ENCODE measurements at places on chromosomes 16 and 17.

DNA sequence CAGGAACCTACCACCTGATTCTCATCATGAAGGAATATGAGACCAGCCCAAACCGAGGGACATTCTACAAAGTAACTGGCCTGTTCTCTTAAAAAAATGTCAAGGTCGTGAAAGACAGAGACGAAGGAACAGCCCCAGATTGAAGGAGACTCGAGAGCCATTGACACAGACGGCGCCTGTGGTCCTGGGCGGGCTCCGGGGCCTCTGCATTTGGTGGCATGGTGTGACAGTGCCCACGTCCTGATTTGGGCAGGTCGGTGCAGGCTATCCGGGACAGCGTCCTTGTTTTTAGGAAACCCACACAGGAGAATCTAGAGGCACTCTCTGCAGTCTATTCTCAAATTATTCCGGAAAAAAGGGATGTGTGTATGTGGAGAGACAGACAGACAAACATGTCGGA lies 64.1 kb downstream of the ADCY9 start:
- DNase-seq: no peak

GRCh38 chr17:50573866-50574611 lies 13.5 kb downstream of the CACNA1G start:
- DNase-seq: no peak

DNA sequence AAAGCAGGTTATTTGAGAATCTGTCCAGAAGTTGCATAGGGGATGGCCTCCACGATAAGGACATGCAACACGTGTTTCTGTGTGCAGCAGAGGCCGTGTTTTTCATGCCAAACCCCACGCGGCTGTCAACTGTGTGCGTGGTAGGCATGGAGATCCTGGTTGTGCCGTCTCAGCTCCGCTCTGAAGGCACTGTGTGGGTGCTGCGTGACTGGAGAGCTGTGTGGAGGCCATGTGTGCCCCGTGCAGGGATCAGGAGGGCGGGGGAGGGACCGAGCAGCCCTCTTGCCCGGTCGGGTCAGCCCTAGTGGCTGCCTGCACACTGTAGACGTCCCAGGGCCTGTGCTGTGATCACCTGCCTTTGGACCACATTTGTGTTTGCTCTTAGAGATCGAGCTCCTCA lies 74.5 kb downstream of the SEC14L1 start:
- DNase-seq: no peak

- DNase-seq: no peak
Measured at GRCh38 chr17:81998212-81998611, 20.8 kb downstream of the ASPSCR1 start.

GRCh38 chr17:13522749-13523148 lies 79.0 kb downstream of the HS3ST3A1 start:
- DNase-seq: no peak

DNA sequence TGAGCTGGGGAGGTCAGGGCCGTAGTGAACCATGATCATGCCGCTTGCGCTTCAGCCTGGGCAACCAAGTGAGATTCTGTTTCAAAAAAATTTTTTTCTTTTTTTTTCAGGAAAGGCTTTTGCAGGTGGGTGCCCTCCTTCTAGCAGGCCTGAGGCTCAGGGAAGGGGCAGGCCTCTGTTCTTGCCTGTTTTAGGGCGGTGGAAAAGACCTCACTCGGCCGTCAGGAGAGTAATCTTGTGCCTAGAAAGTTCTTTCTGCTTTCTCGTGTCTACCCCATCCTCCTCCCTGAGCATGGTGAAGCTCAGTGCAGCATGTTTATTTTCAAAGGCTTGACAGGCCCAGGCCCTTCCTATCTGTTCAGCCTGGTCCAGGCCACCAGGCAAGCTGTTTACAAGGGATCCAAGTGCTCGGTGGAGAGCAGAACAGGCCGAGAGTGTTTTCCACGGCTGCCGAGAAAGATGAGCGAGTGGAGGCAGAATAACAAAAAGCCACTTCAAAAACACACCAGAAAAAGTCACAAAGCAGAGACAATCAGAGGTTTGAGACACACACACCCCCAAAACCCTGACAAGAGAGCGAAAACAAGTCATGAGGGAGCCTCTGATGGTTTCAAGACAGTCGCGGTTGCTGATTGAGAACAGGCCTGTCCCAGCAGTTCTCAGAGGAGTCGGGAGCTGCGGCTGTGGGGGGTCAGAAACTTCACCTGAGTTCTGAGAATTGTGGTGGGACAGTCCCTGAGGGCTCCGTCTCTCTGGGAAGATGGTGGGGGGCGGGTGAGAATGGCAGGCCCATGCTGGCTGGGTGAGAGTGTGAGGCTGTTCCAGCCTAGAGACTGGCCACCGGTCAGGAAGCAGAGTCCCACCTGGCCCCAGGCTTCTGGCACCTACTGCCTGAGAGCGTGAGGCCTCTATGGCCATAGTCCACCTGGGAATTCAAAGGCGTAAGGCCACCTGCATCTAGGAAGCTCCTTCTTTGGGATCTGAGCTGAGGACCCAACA lies 37.5 kb upstream of the CCR7 start:
- peak; percentile 81 for DNase-seq

- no peak for DNase-seq
Measured at GRCh38 chr17:7211491-7212273, 8.0 kb downstream of the DLG4 start.

GRCh38 chr16:28837672-28838557 lies 8.2 kb downstream of the TUFM start:
- no peak for DNase-seq

- no peak for DNase-seq
Measured at GRCh38 chr16:84369938-84370627, 1.7 kb downstream of the ATP2C2 start.

DNA sequence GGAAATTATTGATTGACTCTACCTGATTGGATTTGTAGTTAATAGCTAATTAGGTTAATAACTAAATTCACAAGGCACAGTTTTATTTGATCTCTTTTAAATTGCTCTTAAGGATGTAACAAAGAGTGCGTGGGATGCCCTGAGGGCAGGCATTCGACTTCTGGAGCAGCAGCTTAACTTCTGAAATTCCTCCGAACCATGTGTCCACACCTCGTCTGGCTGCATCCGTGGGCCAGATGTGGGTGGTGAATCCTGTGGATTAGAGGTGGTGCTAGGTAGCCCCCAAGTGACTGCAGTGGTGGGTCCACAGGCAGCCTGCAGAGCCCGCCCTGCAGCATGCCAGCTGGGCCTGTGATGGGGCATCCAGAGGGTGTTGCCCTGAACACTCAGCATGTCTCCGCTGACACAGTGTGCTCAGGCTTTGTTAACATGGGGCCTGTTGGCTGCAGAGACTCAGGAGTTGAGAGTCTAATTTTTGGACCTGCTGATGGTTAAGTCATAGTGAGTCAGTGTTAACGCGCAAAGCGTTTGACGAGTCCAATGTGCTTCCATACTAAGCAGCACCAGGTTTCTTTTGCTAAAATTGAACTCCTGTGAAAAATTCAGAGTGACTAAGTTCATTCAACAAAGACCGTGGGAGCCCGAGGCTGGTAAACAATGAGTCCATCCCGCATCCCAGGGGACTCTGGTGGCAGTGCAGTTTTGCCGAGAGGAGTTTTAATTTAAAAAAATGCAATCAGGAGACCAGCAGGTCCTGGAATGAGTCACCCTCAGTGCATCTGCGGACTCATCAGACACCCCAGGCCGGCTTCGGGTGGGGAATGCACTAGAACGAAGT lies 3.8 kb upstream of the NPB start:
- DNase-seq: peak; percentile 85

DNA sequence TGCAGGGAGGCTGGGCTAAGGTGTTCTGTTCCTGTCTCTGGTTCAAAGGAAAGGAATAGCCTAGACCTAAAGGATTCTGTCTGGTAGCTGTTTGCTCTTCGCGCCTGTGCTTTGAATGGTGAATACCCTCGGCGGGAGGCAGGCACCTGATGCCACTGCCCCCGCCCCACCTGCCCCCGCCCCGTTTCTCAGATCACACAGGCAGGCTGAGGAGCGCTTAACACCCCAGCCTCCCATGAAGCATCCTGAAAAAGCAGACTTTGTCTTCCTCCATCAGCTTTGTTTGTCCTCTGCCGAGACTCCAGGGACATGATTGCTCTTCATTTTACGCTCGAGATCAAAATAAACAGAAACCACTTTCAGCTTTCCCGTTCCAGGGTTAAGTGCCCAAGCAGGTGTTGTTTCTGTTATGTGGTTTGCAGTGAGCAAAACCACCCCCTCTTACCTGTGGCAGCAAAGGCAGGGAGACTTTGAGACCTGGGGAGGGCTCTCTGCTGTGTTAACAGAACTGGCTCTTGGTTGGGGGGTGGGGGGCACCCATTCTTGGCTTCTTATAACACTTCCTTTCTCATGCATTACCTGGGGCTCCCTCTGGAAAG lies 452.1 kb downstream of the WWOX start:
- DNase-seq: no peak

DNA sequence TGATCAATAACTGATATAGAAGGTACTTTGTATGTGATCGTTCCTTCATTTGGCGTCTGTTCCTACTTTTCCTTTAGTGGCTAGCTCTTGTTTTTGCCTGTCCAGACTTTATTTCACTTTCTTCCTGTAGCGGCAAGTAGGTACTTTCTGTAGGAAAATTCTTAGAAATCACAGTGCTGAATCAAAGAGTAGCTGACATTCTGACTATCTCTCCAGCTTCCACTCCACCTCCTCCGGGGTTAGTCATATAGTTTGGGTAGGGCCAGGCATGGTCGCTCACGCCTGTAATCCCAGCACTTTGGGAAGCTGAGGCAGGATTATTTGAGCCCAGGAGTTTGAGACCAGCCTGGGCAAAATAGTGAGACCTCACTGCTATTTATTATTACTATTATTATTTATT lies 29.9 kb upstream of the PAFAH1B1 start:
- DNase-seq: no peak

GRCh38 chr16:1036726-1037393 lies 35.7 kb upstream of the SSTR5 start:
- DNase-seq: peak; percentile 88

DNA sequence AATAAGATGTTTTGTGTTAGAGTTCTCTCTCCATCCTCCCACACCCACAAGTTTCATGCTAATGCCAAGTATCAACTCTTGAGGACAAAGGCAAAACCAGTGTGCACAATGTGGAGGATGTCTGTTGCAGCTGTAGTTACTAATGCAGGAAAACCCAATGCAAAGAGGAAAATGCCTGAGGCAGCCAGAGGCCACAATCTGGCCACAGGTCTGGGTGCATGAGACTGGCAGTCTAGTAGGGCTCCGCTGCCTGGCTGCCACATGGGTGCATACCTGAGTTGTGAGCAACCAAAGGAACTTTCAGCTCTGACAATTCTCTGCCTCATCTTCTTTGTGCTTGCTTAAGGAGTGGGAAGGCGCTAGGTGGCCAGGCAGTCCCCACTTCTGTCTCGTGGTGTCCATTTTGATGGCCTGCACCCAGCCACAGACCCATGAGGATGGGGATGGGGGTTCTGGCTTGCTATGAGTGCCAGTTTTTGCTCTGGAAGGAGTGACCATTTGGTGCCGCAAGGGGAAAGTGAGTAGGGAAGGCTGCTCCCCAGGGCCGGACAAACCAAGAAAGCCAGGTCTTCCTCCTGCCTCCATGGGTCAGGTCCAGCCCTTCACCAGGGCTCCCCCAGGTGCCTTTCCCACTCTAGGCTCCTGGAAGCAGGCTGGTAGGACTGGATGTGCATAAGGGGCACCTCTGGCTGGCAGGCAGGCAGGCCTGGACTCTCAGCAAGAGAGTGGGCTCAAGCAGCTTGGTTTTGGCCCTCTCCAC lies 4.2 kb upstream of the GFOD2 start:
- DNase-seq: peak; percentile 89

DNA sequence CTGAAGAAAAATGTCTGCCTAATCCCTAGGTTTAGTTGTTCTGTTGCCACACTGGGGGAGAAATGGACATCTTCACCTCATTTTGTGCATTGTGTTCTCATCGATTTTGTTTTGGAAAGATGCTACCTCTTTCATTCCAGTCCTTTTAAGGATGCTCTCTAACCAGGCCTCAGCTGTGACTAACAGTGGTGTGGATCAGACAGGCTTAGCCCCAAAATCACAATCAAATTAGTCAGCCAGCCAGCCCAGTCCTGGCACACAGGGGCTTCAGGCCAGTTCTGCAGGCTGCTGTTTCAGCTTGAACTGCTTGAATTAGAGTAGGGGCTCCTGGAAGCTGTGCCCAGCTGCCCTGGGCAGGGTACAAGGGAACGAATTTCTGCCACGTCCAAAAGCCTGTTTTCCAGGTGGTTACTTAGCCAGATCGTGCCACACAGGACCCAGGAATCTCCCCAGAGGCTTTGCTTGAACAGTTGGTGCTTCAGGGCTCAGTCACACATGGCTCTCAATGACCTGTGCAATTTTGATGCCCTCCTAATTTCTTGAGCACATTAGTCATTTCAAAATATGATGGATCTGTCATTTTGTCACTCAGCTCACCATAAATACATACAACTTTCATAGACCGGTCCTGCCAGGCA lies 60.7 kb downstream of the CLEC16A start:
- no peak for DNase-seq

DNA sequence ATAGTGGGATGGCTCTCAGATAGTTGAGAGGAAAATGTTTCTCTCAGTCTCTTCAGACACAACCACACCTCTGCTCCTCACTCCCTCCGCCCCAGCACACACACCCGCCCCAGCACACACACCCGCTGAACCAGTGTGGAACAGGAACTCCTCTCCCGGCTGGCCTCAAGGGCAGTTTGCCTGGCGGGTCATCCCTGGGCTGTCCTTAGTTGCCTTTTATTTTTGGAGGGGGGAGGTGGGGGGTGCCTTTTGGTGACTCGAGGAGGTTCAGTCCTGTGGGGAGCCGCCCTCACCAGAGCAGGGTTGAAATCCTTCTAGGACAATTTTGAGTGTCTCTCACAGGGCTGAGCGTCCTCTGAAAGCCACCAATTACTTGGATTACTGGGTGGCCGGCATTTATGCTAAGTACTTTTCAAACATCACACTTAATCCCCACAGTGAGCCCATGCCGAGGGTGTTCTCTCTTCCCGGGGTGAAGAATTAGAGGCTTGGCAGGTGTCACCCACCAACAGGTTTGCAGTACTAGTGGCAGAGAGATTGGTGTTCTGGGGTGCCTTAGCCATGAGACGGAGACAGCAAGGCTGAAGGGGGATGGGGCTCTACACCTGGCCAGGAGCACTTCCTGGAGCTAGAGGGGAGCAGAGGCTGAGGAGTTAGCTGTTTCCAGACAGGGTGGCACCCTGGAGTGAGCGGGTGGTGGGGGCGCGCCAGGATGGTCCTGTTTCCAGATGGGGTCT lies 2.8 kb downstream of the RASD1 start:
- peak; percentile 72 for DNase-seq

DNA sequence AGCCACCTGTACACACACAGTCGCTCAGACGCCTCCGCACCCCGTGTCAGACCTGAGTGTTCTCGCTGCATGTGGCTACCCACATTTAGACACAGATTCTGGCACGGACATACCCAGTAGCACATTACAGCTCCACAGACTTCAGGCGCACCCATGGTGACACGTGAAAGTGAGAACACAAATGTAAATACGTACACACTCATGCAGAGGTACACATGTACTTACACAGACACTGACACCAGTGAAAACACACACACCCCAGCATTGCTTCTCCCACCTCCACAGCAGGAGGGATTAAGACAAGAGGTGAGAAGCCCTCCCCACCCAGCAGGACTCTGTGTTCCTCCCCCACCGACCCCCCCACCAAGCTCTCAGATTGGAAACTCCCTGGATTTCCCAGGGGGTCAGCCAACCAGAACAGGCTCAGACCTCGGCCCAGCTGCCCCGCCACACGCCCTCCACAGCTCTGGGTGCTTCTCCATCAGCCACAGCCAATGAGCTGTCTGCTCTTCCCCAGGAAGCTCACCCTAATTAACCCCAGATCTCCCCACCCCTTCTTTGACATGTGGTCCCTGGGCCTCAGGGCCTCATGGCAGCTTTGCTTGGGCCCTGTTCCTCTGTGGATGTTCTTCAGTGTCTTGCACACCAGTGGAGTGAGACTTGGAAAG lies 5.3 kb upstream of the FOXN1 start:
- no peak for DNase-seq

GRCh38 chr17:57957120-57957850 lies 2.1 kb upstream of the CUEDC1 start:
- peak; percentile 59 for DNase-seq
